Breast epithelium (tissue), 4 donors: ENCODE measurements at places on chromosomes 4 and X. TPM values are rescaled to one million over a fixed set of nuclear protein-coding genes. Genes with fewer than 3 reads are reported as not detected.
A peak's percentile ranks its signal among the peaks of the same experiment; 100 is the strongest.

- no peak overlapping the region for H3K4me3 ChIP-seq
- H3K27me3 ChIP-seq = no peaks in the 10 kb centered on the region
- H3K36me3 ChIP-seq = no peaks in the 10 kb centered on the region
- H3K4me1 ChIP-seq = no peaks in the 10 kb centered on the region
- no peak for DNase-seq
- no peak overlapping the region for H3K27ac ChIP-seq
These were observed 502.9 kb downstream of the ANKRD50 start for GRCh38 chr4:124209626-124210025.

GRCh38 chrX:32852203-32852602 lies 359.1 kb downstream of the DMD start:
- no peak overlapping the region for H3K4me3 ChIP-seq
- H3K27ac ChIP-seq = no peak overlapping the region
- H3K36me3 ChIP-seq = no peaks in the 10 kb centered on the region
- no peaks in the 10 kb centered on the region for H3K27me3 ChIP-seq

GRCh38 chr4:148074462-148074861 lies 342.6 kb downstream of the ARHGAP10 start:
- H3K4me1 ChIP-seq = no peaks in the 10 kb centered on the region
- no peaks in the 10 kb centered on the region for H3K27me3 ChIP-seq
- no peak overlapping the region for H3K4me3 ChIP-seq

GRCh38 chr4:21879187-21879586 lies 69.4 kb downstream of the KCNIP4 start:
- no peaks in the 10 kb centered on the region for H3K36me3 ChIP-seq
- no peak overlapping the region for H3K27ac ChIP-seq
- no peak overlapping the region for H3K4me3 ChIP-seq
- no peak for DNase-seq

GRCh38 chr4:159045321-159045720 lies 57.6 kb upstream of the RAPGEF2 start:
- H3K4me1 ChIP-seq = no peaks in the 10 kb centered on the region
- H3K27me3 ChIP-seq = no peaks in the 10 kb centered on the region
- H3K36me3 ChIP-seq = no peaks in the 10 kb centered on the region
- no peak overlapping the region for H3K4me3 ChIP-seq
- DNase-seq = no peak
- no peak overlapping the region for H3K27ac ChIP-seq

DNA sequence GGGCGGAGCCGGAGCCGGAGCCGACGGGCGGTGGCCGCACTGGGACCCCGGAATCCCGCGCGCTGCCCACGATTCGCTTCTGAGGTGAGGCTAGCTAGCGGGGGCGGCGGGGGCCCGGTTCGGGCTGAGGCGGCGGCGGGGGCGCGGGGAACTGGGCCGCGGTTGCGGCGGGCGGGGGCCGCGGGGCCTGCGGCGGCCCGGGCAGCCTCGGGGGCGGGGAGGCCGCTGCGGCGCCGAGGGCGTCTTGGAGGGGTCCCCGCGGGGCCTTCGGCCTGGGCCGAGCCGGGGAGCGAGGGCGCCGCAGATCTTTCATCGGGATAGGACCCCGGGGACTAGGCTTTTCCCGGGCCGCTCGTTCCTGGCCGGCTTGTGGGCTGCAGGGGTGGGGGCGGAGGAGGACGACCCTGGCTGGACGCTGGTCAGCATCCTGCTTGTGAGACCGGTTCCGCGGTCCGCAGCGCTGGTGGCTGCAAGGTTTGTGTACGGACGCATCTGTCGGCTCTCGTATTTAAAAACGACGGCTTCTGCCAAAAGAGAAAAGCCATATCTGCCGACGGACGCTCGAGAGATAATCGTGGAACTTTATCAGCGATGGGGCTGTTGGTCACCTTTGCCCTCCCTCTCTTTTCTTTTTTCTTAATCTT lies 419 bp downstream of the ADD1 start:
- H3K36me3 ChIP-seq = no peaks in the 10 kb centered on the region
- peak overlapping the region; percentile 78 for H3K4me3 ChIP-seq
- H3K4me1 ChIP-seq = peaks cover 4% of the 10 kb centered on the region
- H3K27ac ChIP-seq = peak overlapping the region; percentile 93

DNA sequence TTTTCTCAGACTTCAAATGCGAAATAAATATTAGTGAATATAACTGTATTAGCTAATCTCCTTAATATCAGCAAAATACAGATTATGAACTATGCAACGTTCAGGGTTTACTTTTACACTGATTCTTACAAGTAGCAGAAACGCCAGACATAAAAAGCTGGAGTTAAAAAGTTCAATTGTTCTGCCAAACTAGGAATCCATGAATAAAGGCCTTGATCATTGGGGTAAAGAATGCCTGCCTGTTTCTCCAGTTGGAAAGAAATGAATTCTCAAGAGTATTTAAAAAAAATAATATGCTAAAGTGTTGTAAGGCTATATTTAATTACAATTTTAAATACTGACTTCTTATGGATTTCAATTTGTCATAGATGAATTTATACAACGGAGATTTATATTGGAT lies 612.2 kb downstream of the DMD start:
- H3K4me3 ChIP-seq = no peak overlapping the region
- peaks cover 6% of the 10 kb centered on the region for H3K27me3 ChIP-seq
- H3K27ac ChIP-seq = no peak overlapping the region
- H3K36me3 ChIP-seq = no peaks in the 10 kb centered on the region

DNA sequence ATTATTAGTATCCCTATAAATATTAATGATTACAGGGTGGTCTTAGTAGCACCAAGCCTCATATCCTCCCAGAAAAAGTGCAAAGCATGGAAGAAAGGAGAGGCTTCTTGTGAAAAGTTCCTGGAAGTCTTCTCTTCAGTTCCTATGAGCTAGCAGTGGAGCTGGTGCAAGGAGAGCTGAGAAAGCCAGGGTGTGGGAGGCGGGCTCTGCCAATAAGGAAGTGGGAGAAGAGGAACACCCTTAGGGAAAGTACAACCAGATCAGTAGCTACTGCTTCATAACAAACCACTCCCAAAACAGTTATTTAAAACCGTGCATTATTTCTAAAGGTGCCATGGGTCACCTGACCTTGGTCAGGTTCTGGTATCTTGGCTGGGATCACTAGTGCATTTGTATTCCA lies 72.4 kb downstream of the MAP9 start:
- DNase-seq = no peak
- H3K4me3 ChIP-seq = no peak overlapping the region
- no peak overlapping the region for H3K27ac ChIP-seq
- no peaks in the 10 kb centered on the region for H3K36me3 ChIP-seq

DNA sequence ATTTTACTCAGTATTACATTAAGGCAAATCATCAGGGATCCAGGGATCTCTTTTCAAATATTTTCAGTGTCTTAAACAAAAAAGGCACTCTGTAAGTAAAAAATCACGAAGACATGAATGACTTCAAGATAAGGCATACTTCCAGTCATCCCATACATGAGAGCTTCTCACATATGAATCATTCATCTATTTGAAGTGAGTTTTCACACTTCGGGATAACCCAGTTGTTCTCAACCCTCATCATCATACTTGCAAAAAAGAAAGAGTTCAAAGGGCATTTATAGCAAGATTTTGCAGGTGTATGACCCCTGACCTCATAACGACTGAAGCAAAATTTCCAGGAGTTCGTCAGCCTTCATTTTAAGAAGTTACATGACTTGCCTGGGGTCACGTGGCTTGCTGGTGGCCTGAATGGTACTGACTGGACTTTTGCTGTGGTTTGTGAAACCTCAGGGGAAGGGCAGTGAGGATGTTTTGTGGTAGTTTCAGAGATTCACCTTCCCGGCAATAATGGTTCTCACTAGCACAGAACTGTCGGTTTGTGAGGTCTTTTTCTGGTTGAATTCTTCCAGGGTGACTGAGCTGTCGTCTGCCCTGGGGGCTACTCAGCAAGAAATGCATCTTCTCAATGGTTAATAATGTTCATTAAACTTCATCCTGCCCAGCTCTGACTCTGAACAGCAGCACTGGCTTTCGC lies 115.8 kb upstream of the SHISA3 start:
- no peak overlapping the region for H3K27ac ChIP-seq
- no peaks in the 10 kb centered on the region for H3K36me3 ChIP-seq
- H3K4me1 ChIP-seq = no peaks in the 10 kb centered on the region
- no peak for DNase-seq
- H3K27me3 ChIP-seq = no peaks in the 10 kb centered on the region

DNA sequence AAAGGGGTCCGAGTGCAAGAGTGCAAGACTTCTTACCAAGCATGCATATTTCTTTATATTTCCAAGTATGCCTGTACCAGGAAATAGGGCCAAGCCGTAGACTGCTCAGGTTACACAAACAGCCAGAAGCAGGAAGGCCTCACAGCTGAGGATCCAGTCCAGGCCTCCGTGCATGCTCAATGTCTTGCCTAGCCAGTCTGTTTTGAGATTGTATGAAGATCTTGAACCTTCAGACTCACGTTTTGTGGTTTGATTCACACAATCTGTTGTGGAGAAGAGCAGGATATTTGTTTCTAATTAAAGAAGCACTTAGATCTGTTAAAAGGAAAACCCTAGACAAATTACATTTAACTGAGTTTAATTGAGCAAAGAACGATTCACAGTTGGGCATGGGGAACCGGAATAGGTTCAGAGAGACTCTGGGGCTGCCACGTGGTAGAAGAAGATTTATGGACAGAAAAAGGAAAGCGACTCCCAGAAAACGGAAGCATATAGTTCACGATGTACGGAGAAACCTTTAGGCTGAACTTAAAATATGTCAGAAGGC lies 1.2 kb downstream of the MGST2 start:
- no peaks in the 10 kb centered on the region for H3K27me3 ChIP-seq
- H3K4me3 ChIP-seq = peak overlapping the region; percentile 56
- peak overlapping the region; percentile 91 for H3K27ac ChIP-seq
- H3K36me3 ChIP-seq = no peaks in the 10 kb centered on the region

DNA sequence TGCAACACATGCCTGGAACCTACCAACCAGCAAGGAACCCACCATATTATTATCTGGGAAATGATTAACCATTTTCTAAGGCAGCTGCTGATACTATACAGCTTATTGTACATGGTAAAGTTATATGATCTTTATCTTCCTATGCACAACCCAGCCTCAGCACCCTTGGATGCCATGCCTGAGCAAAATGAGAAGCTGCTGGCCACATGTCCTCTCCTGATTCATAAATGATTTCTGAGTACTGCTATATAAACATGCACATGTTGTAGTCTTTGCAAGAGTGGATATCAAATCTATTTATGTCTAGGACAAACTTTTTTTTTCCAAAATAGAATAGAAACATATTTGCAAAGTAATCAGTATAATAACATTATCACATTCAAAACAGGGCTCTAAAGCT lies 1043.6 kb downstream of the CCSER1 start:
- no peak overlapping the region for H3K4me3 ChIP-seq
- H3K27ac ChIP-seq = no peak overlapping the region
- no peak for DNase-seq
- H3K27me3 ChIP-seq = no peaks in the 10 kb centered on the region
- H3K4me1 ChIP-seq = no peaks in the 10 kb centered on the region

GRCh38 chr4:159881158-159881557 lies 778.3 kb downstream of the RAPGEF2 start:
- no peaks in the 10 kb centered on the region for H3K36me3 ChIP-seq
- DNase-seq = no peak
- H3K27ac ChIP-seq = no peak overlapping the region
- H3K27me3 ChIP-seq = no peaks in the 10 kb centered on the region
- H3K4me3 ChIP-seq = no peak overlapping the region

Gene TMPRSS11B
- total RNA-seq = not detected

Gene MTNR1A
- total RNA-seq = not detected
